CD4-positive, alpha-beta T cell (primary cell): ENCODE measurements at places on chromosomes 11 and 22.

DNA sequence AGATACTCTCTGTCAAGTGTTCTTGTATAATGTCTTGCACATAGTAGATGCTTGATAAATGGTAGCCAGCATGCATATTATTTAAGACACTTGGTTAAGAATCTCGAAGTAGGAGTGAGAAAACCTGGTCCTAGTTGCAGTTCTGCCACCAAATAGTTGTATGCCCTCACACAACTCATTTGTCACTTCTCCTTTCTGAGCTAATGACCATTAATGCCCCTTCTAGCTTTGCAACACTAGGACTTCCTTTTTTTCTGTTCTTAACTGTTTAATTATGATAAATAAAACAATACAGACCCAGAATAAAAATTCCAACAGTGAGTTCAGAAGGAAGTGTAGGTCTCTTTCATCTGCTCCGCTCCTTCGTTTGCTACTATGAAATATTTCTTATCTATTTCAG lies 453.6 kb downstream of the TMEM135 start:
- no peak for DNase-seq

DNA sequence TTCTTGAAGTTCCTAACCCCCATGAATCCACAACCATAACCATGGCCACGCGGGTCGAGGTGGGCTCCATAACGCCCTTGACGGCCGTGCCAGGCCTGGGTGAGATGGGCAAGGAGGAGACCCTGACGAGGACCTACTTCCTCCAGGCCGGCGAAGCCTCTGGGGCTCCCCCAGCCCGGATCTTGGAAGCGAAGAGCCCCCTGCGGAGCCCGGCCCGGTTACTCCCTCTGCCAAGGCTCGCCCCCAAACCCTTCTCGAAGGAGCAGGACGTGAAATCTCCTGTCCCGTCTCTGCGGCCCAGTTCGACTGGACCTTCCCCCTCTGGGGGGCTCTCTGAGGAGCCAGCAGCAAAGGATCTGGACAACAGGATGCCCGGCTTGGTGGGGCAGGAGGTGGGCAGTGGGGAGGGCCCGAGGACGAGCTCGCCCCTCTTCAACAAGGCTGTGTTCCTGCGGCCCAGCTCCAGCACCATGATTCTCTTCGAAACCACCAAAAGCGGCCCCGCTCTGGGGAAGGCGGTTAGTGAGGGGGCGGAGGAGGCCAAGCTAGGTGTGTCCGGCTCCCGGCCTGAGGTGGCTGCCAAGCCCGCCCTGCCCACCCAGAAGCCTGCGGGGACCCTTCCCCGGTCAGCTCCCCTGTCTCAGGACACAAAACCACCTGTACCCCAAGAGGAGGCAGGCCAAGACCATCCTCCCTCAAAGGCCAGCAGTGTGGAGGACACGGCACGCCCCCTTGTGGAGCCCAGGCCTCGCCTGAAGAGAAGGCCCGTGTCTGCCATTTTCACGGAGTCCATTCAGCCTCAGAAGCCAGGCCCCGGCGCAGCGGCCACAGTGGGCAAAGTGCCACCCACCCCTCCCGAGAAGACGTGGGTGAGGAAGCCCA lies 75.7 kb downstream of the KIAA1671 start:
- DNase-seq: no peak

DNA sequence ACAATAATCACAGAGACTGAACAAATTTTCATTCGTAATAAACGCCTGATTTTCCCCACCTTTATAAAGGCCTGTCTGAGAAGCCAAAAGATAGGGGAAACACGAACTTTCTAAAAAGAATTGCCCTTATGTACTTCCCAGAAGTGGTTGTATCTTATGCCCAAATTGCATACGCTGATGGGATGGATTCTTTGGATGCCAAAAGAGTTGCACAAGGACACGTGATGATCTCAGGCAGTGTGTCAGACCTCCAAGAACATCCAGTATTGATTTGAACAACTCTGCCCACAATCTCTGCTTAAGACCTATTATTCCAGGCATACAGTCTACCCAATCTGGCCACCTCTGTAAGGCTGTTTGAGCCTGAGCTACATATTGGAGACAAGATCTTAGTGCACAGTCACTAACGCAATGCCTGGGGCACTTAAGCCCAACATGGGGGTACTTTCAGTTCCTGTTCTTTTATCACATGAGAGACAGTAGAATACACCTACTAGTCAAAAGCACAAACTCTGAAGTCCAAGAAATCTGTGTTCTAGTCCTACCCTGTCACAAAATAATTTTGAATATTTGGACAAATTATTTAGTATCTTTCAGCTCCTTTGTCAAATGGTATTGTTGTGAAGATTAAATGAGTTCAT lies 38.9 kb downstream of the OR10A6 start:
- DNase-seq: no peak

DNA sequence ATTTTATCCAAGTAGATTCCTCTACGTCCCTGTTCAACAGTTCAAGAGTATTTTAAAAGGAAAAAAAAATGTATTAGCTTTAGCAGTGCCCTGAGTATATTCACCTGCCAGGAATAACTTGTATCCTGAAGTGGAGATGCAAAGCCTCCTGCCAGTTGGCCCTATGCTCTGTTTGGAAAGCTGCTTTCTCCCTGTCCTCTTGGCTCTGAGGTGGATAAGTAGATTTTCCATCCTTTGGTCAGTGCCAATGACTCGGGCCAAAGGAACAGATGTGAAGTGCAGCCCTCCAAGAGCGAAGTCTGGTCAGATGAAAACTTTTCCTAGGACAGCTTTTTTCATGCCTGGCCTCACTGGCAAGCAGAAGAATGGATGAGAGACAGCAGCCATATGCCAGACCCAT lies 839.9 kb upstream of the TENM4 start:
- DNase-seq: no peak

- no peak for DNase-seq
These were observed 51.3 kb downstream of the TRIM29 start for GRCh38 chr11:120086651-120087050.

DNA sequence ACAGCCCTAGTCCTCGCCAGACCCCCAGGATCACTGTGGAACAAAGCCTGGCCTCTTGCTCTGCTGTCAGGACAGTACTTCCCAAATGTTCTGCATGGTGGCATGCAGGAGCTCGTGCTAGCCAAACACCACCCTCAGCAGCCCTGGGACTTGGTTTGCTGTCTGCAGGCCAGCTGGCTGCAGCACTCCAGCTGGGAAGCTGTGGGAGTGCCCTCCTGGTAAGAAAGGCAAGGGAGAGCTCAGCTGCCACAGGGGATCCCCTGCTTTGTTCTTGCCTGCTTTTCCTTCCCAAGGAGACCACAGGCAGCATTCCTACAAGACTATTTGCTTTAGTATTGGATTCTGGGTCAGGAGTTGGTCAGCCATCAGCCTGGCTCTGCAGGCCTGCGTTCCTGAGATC lies 27.9 kb downstream of the TCIRG1 start:
- no peak for DNase-seq

- DNase-seq: no peak
These were observed 8.0 kb upstream of the SERPIND1 start for GRCh38 chr22:20765938-20766337.

DNA sequence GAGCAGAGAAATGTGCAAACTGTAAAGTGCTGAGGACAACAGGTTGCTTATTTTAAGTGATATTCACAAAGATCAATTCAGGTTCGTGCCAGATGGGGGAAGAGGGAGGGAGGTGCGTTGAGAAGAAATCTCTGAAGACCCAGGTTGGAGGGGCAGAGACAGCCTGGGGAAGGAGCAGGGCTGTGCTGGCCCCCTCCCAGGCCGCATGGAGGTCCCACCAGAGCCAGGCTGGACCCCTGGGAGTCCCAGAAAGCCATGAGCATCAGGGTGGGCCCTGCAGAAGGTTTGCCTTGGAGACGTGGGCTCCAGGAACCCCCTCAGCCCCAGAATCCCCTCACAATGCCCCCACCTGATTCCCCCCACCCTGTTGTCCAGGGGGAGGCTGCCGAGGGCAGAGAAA lies 47.4 kb downstream of the IGLL1 start:
- no peak for DNase-seq

GRCh38 chr11:5043380-5043779 lies 2.9 kb upstream of the OR52J3 start:
- no peak for DNase-seq

DNA sequence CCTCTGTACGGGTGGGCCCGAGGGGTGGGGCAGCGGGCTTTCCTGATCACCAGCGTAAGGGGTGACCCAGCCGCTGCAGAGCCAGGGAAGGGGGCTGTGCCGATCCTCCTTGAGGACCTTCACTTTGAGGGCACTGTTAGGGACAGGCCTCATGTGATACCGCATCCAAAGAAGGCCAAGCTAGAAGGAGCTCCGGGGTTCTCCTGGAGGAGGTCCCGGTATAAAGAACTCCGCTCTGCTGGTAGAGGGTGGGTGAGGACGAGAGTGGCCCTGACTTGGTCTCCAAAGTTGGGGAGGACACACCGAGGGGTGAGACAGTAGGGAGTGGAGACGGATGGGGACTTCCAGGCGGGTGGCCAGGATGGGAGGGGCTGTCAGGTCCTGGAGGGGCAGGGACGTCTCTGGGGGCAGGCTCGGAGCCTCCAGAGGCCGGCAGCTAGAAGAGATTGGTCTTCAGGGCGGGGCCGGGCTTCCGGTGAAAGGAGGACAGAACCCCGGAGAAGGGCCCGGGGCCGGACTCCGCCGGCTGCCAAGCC lies 4.6 kb downstream of the PHOX2A start:
- no peak for DNase-seq

- no peak for DNase-seq
These were observed 34.2 kb downstream of the DDX10 start for GRCh38 chr11:108698844-108699642.

DNA sequence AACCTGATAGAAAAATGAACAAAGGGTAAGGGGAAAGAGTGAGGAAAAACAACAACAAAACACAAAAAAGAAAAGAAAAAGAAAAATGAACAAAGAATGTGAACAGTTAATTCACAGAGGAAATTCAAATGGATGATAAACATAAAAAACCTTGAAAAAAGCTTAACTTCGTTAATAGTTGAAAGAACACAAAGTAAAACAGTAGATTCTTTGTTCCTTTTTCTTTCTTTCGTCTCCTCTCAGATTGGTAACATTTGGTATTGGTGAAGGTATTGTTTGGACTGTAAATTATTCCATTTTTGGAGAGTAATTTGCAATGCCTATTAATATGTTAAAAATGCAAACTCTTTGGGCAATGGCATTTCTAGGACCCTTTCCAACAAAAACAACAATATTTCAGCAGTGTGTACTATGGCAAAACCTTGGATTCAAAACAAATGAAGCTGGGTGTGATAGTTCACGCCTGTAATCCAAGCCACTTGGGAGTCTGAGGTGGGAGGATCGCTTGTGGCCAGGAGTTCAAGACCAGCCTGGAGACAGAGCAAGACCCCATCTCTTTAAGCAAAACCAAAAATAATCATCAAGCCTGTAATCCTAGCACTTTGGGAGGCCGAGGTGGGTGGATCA lies 3.3 kb upstream of the BACE1 start:
- no peak for DNase-seq

DNA sequence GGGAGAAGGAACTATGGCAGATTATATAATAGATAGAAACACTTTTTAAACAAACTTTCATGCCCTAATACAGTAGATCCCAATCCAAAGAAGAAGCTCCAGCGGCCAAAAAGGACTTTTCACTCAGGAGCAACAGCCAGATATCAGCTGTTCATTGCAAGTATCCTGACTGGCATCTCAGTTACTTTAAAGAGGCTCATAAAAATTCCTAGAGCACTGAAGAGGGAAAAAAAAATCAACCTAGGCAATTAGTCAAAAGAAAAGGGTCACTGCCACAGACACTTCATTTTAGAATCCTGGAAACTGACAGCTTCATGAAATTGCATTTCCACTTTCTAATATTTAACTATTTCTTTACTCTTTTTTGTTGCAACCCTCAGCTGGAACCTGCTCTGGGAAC lies 170.6 kb upstream of the SOX6 start:
- no peak for DNase-seq

- DNase-seq: no peak
These were observed 4.2 kb upstream of the LIF start for GRCh38 chr22:30250661-30251267.

DNA sequence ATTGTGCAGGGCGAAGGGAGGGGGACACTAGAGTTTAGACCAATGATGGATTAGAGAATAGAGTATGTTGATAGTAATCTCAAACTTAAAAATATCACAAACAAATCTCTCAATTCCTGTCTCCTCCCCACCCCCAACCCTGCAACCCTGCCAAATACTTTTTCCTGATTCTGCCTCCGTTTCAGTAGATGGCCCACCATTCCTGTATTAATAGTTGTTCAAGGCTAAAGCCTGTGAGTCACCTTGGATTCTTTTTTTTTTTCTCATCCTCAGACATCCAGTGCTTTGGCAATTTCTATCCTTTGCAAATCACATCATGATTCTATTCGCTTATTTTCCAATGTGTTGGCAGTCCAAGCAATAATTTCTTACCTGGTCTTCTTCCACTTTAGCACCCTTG lies 207.9 kb downstream of the DYNC2H1 start:
- DNase-seq: no peak

DNA sequence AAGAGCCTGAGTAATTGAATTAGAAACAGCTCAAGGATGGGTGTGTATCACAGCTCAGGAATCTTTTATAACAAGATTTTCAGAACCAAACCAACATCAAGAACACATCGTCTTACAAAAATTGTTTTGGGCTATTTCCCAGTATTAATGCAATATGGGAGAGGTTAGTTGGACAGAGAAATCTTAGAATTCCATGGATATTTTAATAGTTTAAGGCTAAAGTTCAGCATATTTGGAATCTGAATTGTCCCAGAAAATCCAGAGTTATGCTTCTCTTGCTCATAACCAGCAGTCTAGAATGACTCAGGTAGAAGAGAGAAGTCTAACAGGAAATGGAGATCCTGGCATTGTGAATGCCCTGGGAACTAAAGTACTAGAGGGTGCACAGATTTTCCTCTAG lies 74.6 kb downstream of the ADM start:
- no peak for DNase-seq

DNA sequence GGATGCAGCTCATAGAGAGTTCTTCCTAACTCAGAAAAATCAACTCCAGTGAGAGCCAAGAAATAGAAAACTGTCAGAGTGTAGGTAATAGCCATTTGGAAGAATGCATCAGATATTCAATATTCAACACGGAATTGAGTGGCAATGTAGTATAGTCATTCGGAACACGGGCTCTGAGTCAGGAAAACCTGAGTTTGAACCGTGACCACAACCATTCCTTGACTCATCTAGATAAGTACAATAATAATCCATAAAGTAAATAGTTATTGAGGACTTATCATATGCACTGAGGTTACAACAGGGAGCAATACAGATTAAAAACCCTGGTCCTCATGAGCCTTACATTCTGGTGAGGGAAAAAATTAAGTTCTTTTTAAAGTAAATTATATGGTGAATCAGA lies 62.6 kb upstream of the PHF21A start:
- DNase-seq: no peak

GRCh38 chr11:114059278-114059983 lies at the start of gene ZBTB16:
Gene ZBTB16 (plus strand): TSS chr11:114059711. CDS start chr11:114063301, 3,590 bp downstream.
- peak; percentile 51 for DNase-seq

- DNase-seq: no peak
These were observed 9.3 kb downstream of the VPS26B start for GRCh38 chr11:134233729-134234179.
